Osteocyte (in vitro differentiated cells): ENCODE measurements at places on chromosomes 7 and 10. TPM values are rescaled to one million over a fixed set of nuclear protein-coding genes. Genes with fewer than 3 reads are reported as not detected.
A peak's percentile ranks its signal among the peaks of the same experiment; 100 is the strongest.

GRCh38 chr7:151132461-151133205 is 34.9 kb downstream of the GBX1 start:
- H3K36me3 ChIP-seq, result peaks cover 39% of the 10 kb centered on the region
- H3K27me3 ChIP-seq, result no peaks in the 10 kb centered on the region
- H3K27ac ChIP-seq, result no peak overlapping the region
- H3K4me1 ChIP-seq, result no peaks in the 10 kb centered on the region

- peaks cover 44% of the 10 kb centered on the region for H3K4me1 ChIP-seq
- no peaks in the 10 kb centered on the region for H3K27me3 ChIP-seq
- H3K36me3 ChIP-seq, result peaks cover 67% of the 10 kb centered on the region
- peak overlapping the region; percentile 88 for H3K27ac ChIP-seq
Observed at GRCh38 chr10:33211106-33211878, 123.2 kb downstream of the NRP1 start.

ELAPOR2 gene
- 23.6 and 25.7 TPM in 2 replicates for total RNA-seq

COL17A1 gene
- not detected in 2 replicates for total RNA-seq

ADIRF gene
- total RNA-seq, result not detected in 2 replicates

TEX36 gene
- not detected in 2 replicates for total RNA-seq

DNA sequence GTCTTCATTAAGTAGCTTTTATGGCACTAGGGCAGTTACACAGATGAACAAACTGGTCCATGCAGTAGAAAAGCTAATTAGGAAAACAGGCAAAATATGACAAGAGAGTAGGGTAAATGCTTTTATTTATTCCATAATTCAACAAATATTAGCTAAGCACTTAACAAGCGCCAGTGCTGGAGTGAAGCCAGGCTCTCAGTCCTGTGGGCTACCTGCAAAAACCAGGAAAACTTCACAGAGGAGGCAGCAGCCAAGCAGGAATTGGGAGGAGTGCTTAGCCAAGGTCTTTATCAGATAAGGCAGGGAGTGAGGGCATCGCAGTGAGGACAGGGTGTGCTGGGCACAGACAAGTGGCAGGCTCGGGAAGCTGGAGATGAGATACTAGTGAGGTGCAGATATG is 4.9 kb upstream of the KAT6B start:
- no peak overlapping the region for H3K4me3 ChIP-seq
- peaks cover 10% of the 10 kb centered on the region for H3K4me1 ChIP-seq
- no peak overlapping the region for H3K27ac ChIP-seq
